ENCODE measurements at places on chromosomes 2 and 18.
A peak's percentile ranks its signal among the peaks of the same experiment; 100 is the strongest.

GRCh38 chr18:34657860-34658500, 52.1 kb upstream of the DTNA start:
- DNase-seq, result no peak

GRCh38 chr2:99597616-99598015, 107.8 kb upstream of the REV1 start:
- no peak for DNase-seq

GRCh38 chr18:23085066-23085465, 50.2 kb upstream of the CABLES1 start:
- no peak for DNase-seq

DNA sequence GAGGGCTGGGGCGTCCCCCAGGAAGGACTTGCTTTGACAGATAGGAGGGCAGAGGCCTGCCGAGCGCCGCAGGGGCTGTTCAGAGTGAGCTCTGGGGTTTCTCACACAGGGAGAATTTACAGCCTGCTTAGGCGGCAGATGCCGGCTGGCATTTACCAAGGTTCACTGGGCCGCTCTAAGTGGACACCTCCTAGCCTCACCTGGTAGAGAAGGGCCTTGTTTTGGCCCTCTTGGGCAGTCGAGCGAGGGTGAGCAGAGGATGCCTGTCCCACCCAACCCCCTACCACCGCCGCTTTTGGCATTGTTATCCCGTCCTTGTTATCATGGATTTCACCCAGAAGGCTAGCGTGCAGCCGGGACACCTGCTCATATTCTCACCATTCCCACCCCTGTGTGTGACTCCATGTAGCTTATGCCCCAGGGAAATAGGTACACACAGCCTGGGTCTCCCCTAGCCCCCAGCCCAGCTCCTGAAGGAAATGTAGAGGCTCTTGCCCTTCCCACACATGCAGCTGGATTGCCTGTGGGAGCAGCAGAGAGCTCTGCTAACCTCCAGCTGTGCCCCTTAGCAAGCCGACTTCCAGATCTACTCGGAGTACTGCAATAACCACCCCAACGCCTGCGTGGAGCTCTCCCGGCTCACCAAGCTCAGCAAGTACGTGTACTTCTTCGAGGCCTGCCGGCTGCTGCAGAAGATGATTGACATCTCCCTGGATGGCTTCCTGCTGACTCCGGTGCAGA, 52.4 kb downstream of the FAM168B start:
- peak; percentile 50 for DNase-seq

GRCh38 chr2:939936-940601, 10.6 kb upstream of the SNTG2 start:
- no peak for DNase-seq

- peak; percentile 83 for DNase-seq
Measured at GRCh38 chr18:10525697-10526560, at the start of gene NAPG. TSS of gene NAPG (plus strand) at chr18:10526027. CDS start at chr18:10526103, 76 bp downstream.

- no peak for DNase-seq
Measured at GRCh38 chr2:21423854-21424253, 300.1 kb downstream of the TDRD15 start.

DNA sequence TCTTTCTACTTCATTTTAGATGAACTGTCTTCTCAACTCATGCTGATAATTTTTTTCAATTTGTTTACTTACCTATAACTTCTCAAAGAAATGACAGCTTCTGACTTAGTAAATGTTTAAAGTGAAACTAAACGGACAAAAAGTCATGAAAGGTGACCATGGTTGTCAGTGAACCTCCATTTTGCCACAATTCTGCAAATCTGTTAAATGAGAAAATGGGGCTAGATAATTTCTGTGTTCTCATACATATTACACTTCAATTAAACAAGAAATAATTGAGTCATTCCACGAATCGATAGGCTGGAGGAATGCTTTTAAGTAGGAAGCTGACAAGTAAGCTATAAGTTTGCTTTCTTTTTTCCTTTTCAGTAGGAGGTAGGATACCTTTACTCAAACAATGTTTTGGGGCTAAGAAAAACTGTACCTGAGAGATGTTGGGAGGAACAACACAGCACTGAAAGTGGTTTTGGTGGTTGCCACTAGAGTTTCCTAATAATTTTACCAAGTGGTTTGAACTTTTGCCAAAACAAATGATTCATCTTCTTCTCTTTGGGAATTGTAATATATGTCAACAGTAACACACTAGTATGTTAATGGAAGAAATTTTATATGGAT, 17.1 kb downstream of the DYNAP start:
- DNase-seq, result no peak

DNA sequence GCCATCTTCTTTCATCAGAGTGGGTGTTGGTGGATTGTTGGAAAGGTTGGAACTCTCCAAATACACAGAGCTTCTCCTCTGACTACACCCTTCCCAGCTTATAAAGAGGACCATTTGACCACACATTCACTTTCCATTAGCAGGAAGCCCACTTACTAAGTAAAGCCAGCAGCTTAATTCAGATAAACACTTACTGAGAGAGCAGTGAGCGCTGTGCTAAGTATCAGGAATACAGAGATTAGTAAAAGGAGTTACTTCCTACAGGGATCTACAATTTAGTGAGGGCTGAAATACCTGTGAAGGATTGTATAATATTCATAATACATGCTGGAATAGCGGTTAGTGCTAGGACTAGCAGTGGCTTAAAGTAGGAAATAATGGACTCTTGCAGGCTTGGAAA, 343.0 kb downstream of the NYAP2 start:
- DNase-seq, result no peak

DNA sequence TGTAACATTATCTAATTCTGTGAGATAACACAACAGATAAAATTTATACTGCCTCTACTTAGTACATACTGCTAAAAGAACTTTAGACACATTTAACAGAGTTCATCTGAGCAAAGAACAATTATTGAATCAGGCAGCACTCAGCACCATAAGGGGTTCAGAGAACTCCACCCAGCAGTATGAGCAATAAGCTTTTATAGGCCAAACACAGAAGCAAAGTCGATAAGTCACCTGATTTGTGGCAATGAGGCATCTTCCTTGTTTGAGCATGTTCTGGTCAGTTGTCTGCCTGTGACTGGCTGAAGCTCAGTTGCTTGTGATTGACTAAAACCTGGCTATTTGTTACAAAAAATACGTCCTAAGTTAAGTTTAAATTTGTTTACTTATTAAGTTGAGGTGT, 746.1 kb upstream of the DDX18 start:
- no peak for DNase-seq

GRCh38 chr2:31054842-31055388, 83.3 kb downstream of the GALNT14 start:
- DNase-seq, result no peak

DNA sequence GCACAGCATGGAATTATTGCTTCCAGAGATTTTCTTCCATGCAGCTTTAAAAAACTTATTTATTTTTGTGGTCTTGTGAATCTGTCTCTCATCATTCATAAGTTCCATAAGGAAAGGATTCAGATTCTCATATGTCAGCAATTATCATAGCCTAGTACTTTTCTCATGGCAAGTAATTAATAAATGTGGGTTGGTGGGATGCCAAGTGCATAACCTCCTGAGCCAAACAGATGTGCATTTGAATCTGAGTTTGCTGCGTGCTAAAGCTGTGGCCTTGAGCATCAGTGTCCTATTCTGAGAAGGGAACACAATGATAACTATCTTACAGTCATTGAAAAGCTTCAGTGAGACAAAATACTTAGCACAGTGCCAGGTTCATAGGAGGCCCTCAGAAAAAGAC, 331.9 kb downstream of the PDE11A start:
- DNase-seq, result no peak

GRCh38 chr2:88011011-88011410, 5.3 kb downstream of the RNU2-63P start:
- DNase-seq, result no peak

- DNase-seq, result no peak
Measured at GRCh38 chr2:96819128-96819875, 3.2 kb downstream of the CNNM3 start.

DNA sequence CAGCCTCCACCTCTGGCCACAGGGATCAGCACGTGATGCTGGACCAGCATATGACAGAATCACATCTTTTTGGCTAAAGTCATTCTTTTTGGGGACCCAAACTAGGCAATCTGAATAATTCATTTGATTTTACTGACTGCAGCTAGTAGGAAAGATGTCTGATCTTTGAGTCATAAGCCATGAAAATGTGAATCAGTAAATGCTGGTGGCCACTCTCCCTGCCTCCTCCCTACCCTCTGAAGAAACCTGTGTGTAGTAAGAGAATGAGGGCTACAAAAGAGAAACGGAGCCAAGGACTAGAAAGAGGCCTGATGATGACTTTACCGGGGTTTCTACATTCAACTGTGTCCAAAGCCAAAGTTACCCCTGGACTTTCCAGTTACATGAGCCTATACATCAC, 10.1 kb upstream of the LRPPRC start:
- no peak for DNase-seq

DNA sequence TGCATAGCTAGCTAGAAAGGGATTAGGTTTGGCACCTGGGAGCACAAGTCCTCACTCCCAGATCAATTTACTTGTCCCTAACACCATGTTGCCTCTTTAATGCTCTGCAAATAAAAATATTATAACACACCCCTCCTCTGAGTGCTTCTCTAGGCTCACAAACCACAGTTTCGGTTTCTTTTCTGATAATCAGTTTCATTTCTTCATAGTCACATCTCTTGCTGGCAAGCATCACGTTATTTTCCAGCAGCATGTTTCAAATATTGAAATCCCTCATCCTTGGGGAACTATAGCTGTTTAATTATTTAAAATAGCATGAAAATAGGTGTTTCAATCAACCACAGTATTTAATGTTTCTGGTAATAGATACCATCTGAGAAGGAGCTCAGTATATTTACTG, 13.9 kb upstream of the SMCHD1 start:
- DNase-seq, result peak; percentile 80

DNA sequence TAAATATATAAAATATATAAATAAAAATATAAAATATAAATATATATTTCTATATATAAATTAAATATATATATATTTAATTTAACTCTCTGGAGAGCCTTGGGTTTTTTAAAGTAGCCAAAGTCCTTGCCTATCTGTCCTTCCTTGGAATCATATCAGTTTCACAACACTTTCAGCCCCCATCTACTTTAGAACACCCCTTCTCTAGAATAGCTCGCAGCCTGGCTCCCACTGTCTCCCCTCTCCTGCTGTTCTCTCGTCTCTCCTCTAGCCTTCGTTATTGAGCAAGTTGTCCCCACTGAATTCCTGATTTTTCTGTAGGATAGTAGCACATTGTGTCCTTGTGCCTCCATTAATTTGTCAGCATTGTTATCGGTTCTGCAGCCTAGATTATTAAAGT, 677.0 kb downstream of the RNF144A start:
- no peak for DNase-seq

GRCh38 chr18:486929-487740, 13.4 kb downstream of the COLEC12 start:
- DNase-seq, result no peak

DNA sequence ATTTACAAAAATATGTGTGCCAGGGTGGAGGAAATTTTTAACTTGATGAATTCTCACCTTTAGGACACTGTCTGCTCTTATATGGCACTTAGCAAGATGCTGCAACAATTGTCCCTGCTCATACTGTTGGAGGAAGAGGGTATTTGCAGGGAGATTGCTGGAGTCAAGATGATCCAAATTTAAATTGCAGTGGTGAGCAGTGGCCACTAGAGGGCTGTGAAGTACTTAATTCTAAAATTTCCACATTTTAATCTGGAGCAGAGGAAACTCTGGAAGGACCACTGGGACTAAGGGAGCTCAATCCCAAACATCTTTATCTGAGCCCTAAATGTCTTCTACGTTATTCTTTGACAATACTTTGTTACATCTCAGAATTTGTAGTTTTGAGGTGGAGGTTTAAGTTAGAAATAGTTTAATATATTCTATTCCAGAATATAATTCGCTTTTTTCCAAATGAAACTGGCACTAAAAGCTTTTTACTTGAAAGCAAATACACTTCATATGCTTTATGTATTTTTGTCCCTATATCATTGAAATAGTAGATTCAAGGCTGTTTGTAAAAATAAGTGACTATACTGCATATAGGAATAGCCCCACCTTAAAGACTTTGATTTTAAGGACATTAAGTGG, 33.0 kb upstream of the PTH2R start:
- no peak for DNase-seq

DNA sequence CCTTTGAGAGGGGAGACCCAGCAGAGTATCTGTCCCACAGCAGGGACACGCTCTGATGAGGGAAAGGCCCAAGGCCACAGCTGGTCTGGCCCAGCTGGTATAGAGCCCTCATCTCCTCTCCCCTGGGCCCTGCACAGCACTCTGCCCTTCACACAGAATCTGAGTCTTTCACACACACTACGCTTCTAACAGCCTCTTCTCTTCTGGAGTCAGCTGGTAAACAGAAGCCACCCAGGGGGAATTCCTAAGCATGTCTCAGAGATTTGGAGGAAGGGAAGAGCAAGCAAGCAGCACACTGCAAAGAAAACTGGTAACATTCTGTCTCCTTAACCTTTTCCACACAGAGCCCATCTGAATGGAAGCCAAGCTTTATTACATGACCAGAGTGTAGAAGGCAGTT, 121.1 kb upstream of the ACAA2 start:
- no peak for DNase-seq

GRCh38 chr18:35030277-35030989, 10.8 kb upstream of the MAPRE2 start:
- DNase-seq, result no peak

DNA sequence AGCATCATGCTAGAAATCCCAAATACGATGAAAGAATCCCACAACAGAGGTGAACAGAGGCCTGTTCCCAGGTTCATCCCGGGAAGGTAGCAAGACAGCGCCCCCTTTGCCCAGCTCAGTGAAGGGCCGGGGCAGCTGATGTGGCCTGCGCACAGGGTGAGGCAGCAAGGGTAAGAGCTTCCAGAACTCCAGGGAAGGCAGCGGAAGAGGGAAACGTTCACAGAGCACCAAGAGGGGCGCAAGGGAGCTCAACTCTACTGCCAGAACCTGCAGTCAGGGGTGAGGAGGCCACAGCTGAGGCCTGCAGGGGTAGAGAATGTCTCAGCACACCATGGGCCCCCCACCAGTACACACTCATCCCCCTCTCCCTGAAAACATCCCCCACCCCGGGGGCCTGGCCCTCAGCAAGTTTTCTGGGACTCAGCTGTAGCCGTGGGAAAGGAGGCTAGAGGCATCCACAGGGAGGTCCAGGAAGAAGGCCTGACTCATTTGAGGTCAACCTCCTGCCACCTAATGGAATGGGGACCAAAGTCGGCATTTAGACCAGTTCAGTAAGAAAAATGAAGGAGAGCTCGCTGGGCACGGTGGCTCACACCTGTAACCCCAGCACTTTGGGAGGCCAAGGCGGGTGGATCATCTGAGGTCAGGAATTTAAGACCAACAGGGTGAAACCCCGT, 95.6 kb upstream of the ASAP2 start:
- DNase-seq, result no peak
